ENCODE measurements at places on chromosomes 7 and 10.
A peak's percentile ranks its signal among the peaks of the same experiment; 100 is the strongest.

DNA sequence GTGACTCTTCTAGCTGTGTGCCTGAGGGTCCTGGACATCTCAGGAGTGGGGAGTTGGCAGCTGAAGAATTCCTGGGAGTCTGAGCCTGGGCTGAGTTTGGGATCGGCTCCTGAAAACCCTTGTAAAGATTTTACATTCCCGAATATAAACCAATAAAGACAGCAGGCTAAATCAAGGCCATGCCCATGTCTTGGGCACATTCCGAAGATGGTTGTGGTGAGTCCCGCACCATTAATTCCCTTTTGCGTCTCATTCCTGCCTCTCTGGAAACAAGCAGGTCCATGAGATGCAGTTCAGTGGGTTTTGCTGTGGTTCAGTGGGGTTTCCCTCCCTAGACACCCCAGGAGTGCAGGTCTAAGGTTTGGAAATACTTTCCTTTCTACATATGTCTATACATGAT is 90.9 kb downstream of the COL26A1 start:
- DNase-seq = no peak

DNA sequence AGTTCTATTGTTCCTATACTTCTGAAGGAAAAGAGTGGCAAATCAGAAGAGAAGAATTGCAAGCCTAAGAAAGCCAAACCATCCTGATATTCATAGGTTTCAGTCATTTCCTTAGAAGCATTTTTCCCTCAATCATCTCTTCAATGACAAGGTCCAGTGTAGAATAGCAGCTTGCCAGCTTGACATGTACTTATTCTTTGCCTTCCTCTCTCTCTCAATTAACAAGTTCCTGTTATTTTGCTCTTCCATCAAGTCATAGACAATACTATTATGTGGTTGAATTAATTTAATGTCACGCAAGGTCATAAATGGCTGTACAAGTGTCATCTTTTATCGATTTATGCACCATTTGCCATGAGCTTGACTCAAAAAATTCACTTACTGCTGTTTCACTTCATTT is 216.3 kb upstream of the MBL2 start:
- no peak for DNase-seq

DNA sequence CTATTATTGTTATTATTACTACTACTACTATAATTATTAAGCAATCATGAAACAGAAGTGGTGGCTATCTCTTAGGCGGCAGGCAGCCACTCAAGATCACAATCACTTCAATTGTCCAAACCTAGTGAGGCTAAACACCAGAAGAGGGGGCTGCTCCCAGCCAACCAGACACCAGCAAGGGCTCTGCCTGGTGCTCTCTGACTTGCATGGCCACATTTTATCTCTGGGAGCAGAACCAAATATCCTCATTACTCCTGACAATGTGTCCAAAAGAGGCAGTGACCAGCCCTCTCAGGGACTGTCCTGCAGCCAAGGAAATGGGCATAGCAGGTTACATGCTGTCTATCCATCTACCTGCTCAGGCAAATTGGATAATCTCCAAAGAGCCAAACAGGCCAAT is 187.4 kb upstream of the PDE1C start:
- DNase-seq = no peak

DNA sequence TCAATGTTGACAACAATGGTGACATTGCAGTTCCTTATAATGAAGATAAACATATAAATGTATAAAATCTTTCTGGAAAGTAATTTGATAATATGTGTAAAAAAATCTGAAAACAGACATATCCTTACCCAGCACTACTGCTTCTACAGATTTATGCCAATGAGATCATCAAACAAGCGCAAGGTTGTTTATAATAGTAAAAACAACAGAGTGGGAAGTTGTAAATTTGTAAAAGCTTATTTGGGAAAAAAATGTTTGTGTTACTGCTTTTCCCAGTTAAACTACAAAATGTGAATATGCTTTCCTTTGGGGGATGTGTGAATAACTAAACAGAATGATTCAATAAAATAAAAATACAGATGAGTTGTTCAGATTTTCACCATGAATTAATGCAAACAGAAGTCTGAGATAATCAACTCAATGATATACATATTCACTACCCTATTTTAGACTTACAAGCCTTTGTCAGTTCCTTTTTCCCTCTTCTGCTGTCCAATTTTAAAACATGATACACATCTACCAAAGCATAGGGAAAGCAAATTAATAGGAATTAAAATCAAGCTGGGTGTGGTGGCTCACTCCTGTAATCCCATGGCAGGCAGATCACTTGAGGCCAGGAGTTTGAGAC is 82.1 kb downstream of the USP6NL start:
- no peak for DNase-seq

- no peak for DNase-seq
These were observed 221.7 kb downstream of the KLF6 start for GRCh38 chr10:3563298-3563697.

DNA sequence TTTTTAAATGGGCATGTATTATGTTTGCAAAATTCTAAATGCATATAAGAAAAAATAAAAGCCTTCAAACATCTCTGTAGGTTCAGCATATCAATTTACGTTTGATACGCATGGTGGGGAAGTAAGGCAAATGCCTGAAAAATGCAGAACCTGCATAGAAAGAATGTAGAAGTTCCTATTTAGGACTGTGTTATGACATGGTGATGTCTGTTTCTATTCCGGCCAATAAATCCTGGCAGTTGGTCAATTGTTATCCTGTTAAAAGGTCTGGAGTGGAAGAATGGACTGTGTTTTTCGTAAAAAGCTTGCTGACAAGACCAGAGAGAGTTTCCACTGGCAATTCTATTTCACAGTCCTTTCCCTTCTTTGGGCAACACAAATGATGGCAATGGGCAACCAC is 49.6 kb upstream of the CAV2 start:
- DNase-seq = no peak

- no peak for DNase-seq
These were observed 12.9 kb downstream of the AGK start for GRCh38 chr7:141563956-141564623.

DNA sequence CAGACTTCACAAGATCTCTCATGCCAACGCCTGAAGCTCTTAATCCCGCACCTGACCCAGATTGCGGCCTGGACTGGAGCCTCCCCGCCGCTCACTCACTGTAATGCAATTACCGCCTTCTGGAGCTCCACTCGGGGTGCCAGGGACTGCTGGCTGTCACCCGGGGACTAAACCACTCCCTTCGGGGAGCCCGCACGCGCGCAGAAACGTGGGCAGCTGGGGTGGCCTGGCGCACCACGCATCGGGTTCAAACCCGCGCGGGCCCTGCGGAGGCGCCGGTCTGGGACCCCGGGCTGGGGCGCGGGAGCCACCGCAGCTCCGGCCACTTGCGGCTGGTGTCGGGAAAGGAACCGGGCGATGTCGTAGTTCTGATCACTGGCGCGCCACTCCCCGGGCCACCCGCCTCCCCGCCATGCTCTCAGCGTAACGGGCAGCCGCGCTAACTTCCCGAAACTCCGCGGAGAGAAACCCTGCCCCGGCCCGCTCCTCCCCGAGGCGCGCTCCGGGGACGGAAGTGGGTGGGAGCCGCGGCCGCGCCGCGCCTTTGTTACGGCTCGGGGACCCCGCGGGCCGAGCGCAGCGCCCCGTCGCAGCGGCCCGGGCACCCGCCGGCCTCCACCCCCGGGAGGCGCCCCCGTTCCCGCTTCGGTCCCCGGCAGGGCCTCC is 100.3 kb upstream of the SVIL start:
- DNase-seq = no peak

- DNase-seq = no peak
These were observed 199.1 kb upstream of the AHR start for GRCh38 chr7:17099083-17099973.

- peak; percentile 63 for DNase-seq
These were observed 20.5 kb upstream of the ZNF273 start for GRCh38 chr7:64882341-64883112.

DNA sequence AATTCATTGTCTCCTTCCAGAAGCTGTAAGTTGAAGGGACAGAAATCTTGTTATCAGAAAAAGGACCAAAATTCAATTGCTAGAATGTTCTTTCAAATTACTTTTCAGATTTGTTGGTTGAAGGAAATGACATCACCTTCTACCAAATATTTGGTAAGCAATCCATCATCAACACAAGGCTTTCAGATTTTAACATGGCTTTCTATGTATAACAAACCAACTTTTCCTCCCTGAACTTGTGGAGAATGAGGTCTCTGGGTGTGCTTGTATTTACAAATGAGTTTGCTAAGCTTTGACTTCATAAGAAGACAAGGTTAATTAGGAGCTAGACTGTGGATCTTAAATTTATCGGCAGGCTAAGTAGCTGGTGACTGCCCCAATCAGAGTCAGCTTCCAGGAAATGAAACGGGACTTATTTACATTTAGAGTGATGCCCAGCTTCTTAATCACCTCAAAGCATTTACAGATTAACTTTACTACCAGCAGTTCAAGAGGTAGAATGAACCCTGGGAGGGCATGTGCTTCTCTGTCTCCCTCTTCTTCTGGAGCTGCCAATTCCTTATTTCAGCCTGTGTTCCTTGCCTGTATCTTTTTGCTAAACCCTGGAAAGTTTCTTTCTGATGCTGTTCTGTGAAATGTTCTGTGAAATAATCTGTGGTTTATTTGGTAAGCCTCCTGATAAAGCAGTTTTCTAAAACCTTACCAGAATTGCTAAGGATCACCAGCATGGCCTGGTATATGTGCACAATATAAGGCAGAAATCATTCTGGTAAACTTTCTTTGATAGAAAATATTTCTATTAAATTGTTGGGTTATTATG is 248.8 kb upstream of the FZD8 start:
- DNase-seq = no peak

GRCh38 chr7:3537210-3537875 is 236.3 kb downstream of the SDK1 start:
- DNase-seq = no peak

GRCh38 chr10:120634659-120635058 is 177.6 kb downstream of the PLPP4 start:
- no peak for DNase-seq

DNA sequence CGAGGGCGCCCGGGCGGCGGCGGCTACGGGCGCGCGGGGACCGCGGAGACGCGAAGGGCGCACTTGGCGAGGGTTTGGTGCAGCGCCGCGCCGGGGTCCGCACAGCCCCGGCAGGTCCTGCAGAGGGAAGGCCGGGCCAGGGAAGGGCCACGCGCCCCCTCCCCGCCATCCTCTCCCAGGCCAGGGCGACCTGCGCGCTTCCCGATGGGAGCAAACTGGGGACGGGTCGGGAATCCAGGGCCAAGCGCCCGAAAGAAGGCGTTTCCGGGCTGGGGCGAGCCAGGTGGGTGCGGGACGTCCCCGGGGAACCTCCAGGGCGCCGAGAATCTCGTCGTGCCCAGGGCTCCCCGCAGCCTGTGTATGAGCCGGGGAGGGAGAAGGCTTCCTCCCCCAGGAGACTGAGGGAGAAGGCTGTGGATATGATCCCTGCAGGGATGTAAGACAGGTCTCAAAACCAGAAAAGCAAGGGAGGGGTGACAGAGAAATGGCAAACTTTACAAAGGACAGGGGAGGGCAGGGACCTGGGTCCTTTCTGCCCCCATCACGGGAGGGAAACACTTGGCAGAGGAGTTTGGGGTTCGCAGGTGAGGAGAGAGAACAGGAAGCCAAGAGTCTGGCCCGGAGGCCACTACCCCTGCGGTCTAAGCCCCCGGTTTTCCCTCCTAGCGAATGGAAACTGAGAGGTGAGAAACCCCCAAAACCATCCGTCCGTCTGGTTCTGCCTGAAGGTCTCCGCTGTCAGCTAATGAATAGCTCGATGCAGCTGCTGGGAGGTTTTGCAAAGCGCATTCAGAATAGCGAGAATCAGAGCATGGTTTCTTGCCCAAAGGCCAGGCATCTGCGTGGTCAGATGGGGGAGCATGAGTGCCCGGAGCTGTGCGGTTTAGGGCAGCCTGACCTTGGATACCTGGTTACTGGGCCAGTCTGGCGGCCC is 674 bp downstream of the AMZ1 start:
- DNase-seq = no peak

GRCh38 chr10:87771871-87772500 is 46.0 kb downstream of the ATAD1 start:
- no peak for DNase-seq

- peak; percentile 83 for DNase-seq
These were observed 876 bp downstream of the DNAH11 start for GRCh38 chr7:21543528-21544302.

- DNase-seq = peak; percentile 17
These were observed 128.4 kb downstream of the BICC1 start for GRCh38 chr10:58641095-58641531.

DNA sequence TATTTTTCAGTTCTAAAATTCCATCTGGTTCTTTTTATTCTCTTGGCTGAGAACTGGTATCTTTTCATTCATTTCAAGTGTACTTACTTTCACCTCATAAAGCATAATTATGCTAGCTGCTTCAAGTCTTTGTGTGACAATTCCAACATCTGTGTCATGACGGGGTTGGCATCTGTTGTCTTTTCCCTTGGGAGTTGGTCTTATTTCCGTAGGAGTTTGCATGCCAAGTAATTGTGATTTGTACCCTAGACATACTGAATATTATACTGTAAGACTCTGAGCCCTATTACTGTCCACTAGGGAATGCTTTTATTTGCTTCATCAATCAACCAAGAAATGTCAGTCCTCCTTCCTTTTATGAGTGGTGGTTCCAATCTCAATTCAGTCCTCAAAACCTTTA is 24.6 kb upstream of the HUS1 start:
- no peak for DNase-seq

- no peak for DNase-seq
These were observed 29.1 kb downstream of the UBE2H start for GRCh38 chr7:129923709-129924108.

DNA sequence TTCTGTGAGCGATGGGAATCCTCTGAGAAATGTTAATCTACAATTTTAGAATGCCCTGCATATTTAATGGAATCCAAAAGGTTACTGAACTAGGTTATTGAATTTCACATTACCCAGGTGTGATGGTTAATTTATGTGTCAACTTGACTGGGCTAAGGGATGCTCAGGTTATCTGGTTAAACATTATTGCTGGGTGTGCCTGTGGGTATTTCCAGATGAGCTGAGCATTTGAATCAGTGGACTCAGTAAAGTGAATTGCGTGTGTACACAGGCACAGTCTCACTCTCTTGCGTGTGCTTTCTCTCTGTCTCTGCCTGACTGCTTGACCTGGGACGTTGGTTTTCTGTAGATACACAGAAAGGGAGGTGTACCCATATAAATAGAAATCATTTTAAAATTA is 21.7 kb downstream of the RNF32 start:
- no peak for DNase-seq

GRCh38 chr10:44415121-44415520 is 30.2 kb upstream of the CXCL12 start:
- DNase-seq = no peak

GRCh38 chr10:120979435-120980278 is 128.5 kb downstream of the WDR11 start:
- DNase-seq = peak; percentile 59

DNA sequence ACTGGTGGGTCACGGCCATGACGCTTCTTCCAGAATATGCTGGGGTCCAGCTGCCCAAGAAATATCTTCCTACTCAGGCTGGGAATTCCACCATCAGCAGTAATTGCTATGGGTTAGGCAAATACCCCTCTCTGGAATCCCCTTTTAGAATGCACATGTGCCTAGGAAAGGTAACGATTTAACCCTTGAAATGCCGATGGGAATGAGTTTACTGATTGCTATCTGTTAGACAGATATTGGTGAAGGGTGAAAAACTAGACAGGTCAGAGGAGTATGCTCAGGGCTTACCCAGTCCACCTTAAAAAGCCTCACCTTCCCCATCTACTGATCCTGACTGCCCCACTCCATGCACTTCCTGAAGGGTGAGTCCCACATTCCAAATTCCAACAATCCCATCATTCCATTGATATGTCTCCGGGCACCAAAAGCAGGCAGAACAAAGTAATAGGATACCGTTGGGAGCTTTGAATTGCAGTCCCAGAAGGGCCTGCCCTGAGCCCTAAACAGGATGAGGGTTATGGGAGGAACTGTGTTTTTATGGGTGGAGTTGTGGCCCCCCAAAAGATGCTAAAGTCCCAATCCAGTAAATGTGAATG is 59.3 kb downstream of the DLG5 start:
- no peak for DNase-seq

All from NCI-H748 treated with DMSO at 0.1 percent for 48 hours (cell line).